ENCODE measurements at places on chromosomes 5 and 9.

- DNase-seq = peak; percentile 86
These were observed 107.6 kb upstream of the MPDZ start for GRCh38 chr9:13386935-13387733.

GRCh38 chr5:104606258-104606829 lies 1043.8 kb upstream of the NUDT12 start:
- no peak for DNase-seq

DNA sequence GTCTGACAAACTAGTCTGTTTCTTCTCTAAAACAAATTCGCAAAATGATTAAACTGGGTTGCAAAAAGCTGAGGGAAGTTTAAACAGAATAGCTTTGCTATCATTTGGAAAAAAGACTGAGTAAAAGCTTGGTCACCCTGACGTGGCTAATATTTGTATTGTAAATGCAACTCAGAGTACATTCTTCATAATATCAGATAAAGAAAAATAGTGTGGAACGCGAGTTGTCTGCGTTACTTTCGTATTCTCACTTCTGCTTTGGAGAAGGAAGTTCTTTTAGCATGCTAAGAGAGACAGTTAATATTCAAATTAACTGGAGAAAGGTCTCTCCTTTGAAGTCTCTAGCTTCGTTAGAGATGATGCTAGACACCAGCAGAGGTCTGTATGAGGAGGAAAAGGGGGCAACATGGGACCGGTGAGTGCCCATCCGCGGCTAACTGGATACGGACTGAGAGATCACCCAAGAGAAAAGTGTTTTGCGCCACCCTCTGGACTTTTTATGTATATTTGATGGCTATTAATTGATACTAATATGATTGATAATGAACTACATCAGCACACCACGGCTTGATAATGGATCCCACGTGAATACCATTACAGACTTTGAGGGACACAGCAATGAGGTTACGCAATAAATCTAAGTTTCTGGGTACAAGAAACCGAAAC lies 2.9 kb upstream of the CNTRL start:
- peak; percentile 31 for DNase-seq

- no peak for DNase-seq
These were observed 63.6 kb downstream of the CEP120 start for GRCh38 chr5:123359454-123360200.

- DNase-seq = no peak
These were observed 67.0 kb downstream of the GABBR2 start for GRCh38 chr9:98641695-98642094.

- DNase-seq = no peak
These were observed 17.6 kb downstream of the MTX3 start for GRCh38 chr5:79973511-79973910.

DNA sequence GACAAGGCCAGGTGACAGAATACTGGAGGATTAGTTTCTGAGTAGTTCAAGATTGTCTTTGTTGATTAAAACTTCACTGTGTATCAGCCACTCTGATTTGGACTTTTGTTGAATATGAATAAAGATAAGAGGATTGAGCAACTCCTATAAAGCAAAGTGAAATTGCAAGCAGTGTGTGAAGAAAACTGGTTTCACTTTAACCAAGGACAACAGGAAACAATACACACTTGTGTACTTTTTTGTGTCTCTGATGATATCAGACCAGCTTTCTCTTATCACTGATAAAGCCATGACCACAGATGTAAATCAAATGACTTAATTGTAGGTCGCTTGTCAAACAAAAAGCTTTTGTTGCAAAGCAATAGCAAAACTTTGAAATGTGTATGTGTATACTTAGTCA lies 268.6 kb downstream of the FER start:
- no peak for DNase-seq

DNA sequence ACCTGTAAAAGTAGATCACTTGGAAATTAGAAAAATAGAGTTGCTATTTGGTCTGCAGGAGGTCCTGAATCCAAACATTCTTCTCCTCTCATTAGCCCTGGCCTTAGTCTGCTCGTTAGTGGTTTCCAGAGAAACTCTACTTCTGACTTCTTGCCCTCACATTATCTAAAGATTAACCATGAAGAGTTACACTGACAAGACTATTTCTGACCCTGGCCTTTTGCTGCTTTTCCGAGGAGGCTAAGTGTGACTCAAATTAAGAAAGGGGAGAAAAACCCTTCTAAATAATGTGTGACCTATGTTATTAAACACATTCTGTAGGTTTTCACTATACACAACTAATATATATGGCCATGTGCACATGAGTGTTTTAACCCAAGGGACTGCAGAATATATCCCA lies 302.4 kb downstream of the RAB3C start:
- no peak for DNase-seq

DNA sequence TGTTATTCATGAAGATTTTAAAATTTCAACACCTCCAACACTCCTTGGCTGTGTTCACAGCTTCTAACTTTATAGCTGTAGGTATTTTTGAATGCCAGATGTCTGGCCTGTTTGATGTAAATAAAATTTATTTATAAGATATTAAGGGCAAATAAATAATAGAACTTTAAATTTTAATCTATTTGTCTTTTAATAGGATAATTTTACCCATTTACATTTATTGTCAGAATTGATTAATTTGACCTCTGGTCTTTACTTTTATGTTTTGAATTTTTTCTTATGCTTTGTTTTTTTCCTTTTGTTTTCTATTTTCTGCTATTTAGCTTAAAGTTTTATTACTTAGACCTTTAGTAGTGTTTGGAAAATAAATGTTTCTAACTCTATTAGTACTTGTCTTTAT lies 94.6 kb downstream of the UGCG start:
- no peak for DNase-seq

DNA sequence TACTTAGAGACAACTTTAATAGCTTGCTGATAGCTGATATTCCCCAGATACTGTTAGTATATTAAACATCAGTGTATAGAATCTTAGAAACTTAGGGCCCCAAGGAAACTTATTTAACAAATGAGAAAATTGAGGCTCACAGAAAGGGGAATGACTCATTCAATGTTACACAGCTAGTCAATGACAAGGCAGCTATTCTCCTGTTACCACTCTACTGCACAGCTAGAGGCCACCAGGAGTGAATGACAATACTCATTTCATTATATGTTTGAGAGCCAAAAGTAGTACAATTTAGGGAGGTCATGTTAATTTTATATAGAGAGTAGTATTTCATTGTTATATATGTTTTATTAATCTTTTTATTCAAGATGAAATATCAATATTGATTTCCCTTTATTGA lies 33.2 kb upstream of the PCDHB1 start:
- no peak for DNase-seq

DNA sequence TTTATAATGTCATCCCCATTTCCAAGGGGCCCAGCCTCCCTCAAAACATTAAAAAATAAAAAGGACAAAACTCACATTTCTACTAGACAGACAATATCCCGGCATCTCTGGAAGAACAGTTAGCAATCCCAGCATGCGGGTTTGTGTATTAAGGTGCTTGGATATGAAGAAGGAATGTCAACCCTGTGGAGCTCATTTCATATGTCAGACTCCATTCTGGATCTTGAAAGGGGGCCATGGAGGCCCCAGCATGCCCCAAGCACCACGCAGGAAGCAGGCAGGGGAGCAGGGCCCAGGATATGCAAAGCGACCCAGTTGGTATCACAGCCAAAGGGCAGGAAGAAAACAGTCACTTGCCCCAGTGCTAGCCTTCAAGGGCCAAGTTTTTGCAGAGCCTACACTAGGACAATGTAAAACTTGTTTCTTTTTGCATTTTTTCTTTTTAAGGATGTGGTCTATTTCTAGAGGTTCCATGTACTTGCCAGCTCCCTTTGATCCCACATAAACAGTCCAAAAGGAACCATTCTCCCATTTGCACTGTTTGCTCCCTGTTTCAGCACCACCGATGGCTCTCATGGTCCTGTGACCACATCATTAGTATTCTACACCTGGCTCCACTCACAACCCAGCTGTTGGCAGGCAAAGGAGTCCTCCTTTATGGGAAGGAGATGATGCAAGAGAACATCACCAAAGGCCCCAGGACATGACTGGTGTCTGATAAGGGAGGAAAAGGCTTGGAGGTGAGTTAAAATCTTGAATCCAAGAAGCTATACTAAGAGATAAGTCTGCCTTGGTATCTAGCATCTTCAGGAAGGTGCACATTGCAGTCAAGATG lies 58.3 kb downstream of the FGF1 start:
- no peak for DNase-seq

DNA sequence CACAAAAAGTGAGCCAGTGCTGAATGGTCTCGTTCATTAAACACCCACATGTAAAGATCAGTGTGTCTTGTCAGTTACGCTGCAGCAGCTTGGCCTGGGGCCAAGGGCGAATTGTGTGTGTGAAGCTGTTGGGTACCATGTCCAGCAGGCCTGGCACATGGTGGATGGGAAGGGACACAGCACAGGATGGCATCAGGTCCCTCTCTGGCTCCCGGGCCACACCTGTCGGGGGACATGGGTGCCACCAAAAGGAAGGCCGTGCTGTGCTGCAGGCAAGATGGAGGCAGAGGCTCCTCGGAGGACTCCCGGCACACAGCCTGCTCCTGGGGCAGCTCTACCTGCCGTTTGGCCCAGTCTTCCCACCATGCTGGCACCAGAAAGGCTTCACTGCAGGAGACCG lies 32.0 kb downstream of the NKD2 start:
- DNase-seq = no peak

DNA sequence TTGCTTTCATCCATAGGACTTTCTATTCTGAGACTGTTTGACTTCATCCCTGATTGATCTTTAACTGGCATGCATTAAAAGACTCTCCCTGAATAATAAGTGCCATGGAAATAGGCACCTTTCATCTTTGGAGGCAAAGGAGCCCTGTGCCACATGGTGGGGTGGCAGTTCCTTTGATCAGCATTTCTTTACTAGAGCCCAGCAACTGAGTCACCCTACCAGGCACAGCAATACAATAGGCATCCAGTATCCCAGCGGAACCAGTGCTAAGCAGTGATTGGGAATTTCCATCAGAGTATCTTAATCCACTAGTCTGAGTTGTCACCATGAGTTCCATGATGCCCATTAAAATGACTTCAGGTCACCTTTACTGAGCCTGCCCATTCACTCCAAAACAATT lies 476.1 kb upstream of the MPDZ start:
- no peak for DNase-seq

- DNase-seq = peak; percentile 68
These were observed 26.2 kb upstream of the HSPA9 start for GRCh38 chr5:138601444-138601843.

- no peak for DNase-seq
These were observed 65.1 kb downstream of the GRIA1 start for GRCh38 chr5:153555420-153556114.

- peak; percentile 57 for DNase-seq
These were observed 23.6 kb downstream of the OR2V2 start for GRCh38 chr5:181170996-181171395.

GRCh38 chr5:64619609-64620008 lies 70.7 kb upstream of the SHISAL2B start:
- DNase-seq = no peak

DNA sequence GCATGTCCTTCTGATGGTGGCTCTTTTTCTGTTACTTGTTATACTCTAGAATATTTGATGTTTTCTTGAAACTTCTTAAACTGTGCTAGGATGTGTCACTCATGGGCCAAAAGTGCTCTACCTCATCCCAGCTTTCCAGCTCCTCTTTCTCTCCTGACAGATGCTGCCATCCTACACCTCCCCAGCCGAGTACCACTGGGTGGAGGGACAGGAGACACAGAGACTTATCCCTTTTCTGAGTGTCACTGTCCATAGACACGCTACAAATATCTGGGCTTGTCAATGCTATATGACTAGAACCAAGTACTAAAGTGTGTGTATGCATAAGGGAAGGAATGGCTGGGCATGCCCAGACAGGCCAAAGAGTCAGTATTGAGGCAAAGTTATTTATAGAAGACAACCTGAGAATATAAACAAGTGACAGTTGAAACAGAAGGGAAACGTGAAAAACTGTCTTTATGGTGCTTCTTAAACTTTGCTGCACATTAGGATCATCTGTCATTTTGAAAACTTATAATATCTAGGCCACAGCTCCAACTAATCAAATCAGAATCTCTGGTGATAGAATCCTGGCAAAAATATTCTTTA lies 188.0 kb downstream of the CARTPT start:
- DNase-seq = no peak

- no peak for DNase-seq
These were observed 21.9 kb downstream of the CD14 start for GRCh38 chr5:140611020-140611521.

- DNase-seq = no peak
These were observed 206.5 kb downstream of the DAB2IP start for GRCh38 chr9:121857928-121858327.

GRCh38 chr5:39371367-39371635 lies 7.0 kb upstream of the C9 start:
- no peak for DNase-seq

DNA sequence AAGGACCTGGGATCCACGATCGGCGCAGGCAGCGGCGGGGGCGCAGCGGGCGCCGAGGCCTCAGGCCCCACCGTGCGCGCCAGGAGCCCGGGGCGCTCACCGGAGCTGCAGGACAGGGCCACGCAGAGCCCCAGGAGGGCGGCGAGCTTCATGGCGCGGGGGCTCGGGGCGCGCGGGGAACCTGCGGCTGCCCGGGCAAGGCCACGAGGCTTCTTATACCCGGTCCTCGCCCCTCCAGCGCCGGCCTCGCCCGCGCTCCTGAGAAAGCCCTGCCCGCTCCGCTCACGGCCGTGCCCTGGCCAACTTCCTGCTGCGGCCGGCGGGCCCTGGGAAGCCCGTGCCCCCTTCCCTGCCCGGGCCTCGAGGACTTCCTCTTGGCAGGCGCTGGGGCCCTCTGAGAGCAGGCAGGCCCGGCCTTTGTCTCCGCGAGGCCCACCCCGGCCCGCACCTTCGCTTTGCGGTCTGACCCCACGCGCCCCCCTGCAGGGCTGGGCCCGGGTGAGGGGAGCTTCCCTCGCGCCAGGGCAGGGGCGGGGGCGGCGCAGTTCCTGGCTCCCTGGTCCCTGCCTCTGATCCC lies at the start of gene SCGB3A1:
TSS of gene SCGB3A1 (minus strand) at position 189 of the 577 bp plus-strand sequence. CDS start at position 152, 37 bp downstream.
- DNase-seq = no peak

DNA sequence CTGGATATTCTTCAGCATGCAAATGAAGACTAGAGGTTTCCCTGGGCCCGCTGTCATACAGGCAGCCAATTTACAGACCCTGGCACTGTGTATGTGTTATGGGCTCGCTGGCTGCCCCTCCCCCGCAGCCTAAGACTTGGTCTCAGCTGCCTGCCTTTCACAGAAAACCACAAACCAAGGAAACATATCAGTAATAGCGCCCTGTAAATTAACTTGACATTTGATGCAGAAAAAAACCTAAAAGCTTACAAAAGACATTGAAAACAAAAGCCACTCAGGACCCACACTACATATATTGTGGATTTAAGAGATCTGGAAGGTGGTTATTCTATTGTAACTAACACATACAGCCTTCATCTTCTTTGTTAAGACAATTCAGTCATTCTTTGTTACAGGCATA lies 287.0 kb upstream of the TMEM161B start:
- no peak for DNase-seq
